Endothelial cell of umbilical vein (primary cell): ENCODE measurements at places on chromosomes 1 and 21. TPM values are rescaled to one million over a fixed set of nuclear protein-coding genes. Genes with fewer than 3 reads are reported as not detected.
A peak's percentile ranks its signal among the peaks of the same experiment; 100 is the strongest.

DNA sequence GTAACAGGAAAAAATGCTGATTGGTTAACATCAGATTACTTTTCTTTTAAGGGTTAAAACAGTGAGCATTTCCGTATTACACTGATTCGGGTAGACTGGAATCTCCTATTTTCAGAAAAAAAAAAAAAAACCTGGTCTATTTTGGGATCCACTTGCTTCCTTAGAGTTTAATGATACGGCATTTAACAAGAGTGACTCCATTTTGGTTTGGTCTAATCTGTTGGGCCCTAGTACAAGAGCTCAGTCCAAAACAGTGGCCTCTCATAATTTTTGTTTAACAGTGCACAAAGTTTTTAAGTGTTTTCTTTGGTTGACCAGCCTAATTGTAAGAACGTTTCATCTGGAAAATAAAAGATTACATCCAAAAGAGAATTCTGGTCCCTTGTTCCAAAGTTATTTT, 120.2 kb downstream of the NRDC start:
- DNase-seq: no peak

DNA sequence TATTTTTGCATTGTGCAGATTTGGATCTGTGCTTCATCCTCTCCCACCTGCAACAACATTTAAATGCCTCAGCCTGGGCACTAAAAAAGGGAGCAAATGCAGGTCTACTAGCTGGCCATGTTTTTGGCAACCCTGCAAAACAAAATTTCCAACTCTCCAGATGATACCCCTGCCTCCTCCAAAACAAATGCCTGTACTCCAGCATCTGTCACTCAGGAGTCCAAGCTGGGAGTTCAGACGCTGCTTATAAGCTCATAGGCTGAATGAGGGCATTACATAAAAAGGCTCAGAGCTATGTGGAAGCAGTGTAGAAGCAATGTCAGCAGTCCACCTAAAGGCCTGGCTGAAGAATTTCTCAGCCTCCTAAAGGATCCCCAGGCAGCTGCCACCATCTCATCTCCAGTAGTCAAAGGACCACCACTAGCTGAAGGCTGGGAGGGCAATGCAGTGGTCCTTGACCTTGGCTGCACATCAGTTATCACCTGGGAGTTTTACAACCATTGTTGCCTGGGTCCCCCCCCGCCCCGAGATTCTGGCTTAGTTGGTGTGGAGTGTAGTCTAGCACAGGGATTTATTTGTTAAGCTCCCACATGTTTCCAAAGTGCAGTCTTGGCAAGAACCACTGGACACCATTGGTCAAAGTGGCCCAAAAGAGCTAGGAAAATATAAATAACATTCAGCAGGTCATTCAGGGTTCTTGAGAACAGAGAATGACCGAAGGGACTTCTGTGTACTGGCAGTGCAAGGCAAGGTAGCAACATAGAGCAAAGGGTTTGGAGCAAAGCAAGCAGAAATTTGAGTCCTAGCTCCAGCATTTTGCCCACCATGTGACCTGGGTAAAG, 57.2 kb downstream of the ITPKB start:
- no peak for DNase-seq

DNA sequence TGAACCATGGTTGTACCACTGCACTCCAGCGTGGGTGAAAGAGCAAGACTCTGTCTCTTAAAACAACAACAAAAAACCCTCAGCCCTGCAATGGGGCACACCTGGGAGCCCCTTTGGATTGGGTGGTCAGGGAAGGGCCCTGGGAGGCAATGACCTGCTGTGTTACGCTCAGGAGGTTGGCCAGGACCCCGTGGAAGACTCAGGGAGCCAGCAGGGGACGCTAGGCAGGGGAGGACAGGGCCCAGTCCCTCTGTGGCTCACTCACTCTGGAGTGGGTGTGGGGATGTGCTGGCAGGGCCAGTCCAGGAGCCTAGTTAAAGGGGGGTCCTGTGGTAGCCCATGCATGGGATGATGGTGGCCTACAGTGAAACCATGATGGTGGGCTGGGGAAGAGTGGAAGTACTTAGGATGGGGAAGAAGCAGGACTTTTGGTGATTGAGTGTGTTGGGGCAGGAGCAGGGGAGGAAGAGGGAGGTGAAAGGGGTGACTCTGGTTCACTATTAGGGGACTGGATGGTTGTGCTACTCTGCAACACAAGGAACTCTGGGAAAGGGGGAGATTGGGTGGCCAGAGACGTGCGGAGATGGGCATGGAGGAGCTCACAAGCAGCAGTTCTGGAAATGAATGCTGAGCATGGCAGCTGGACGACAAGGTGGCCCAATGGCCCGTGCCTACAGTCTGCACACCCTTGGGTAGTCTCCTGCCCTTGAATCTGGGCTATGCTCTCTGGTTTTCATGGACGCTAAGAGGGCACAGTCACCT, 56.3 kb upstream of the FAM20B start:
- DNase-seq: no peak

- no peak for DNase-seq
Measured at GRCh38 chr1:170978371-170978910, 43.1 kb downstream of the MROH9 start.

GRCh38 chr1:188489336-188490112, 1660.8 kb downstream of the PLA2G4A start:
- peak; percentile 29 for DNase-seq

DNA sequence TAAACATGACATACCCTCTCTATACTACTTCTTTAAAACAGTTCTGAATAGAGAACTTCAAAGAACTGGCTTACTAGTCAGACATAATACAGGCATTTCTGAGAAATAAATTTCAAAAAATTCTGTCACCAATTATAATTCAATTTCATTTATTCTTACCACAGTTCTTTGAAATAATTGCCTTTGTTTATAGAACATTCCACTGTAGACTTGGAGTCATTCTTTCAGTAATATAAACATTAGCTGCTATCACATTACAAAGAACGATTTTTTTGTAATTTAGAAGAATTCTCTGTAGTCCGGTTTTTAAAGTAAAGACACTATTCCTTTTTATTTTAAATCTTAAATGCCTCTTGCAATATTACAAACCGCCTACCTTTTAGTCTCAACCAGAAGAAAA, 146.4 kb upstream of the COL11A1 start:
- no peak for DNase-seq

- no peak for DNase-seq
Measured at GRCh38 chr1:33273961-33274371, 17.7 kb downstream of the ZNF362 start.

- no peak for DNase-seq
Measured at GRCh38 chr1:16975211-16975610, 5.2 kb downstream of the MFAP2 start.

DNA sequence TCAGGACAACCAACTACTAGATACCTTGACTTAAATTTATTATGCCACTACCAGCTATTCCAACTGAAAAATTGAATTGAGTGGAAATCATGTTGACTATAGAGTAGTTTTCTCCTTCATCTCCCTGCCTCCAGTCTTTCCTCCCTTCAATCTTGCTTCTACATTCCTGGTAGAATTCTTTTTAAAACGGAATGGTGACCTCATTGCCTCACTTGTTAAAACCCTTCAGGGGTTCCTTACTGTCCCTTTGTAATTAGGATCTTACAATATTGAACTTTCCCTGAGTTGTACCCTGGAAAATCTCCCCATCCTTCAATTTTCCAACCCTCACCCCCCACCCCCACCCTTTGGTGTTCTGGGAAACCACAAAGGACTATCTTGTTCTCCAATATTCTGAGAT, 82.8 kb upstream of the ZNF326 start:
- no peak for DNase-seq

DNA sequence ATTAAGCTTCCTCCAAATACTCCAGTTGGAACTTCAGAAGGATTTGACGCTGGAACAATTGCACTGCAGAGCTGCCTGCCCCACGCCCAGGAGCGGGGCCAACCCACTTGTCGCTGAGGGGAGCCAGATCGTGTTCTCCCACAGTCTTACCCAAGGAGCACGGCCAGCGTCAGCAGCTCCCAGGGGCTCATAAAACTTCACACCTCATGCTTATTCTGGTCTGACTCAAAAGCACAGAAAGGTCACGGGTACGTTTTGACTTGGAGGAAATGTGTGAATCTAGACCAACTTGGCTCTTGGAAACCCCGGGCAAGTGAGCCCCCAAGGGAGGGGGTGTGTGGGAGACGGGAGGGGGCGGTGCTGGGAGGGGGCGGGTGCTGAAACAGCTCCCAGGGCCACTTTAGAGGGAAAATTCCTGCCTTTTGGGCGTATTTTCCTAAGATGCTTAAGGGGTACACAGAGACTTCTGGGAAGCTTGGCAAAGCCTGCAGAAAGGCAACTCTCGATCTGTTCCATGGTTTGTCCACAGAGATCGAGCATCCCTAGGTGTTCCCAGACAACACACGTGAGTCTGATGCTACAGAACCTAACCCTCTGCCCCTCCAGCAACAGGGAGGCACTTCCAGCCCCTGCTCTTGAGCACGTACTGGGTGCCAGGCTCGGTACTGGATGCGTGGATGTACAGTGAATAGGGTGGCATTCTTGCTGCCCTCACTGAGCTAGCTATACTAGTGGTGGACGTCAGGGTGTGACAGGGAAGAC, 98.9 kb downstream of the DHRS3 start:
- DNase-seq: peak; percentile 49

GRCh38 chr1:194830387-194830786, 1644.0 kb upstream of the B3GALT2 start:
- no peak for DNase-seq

DNA sequence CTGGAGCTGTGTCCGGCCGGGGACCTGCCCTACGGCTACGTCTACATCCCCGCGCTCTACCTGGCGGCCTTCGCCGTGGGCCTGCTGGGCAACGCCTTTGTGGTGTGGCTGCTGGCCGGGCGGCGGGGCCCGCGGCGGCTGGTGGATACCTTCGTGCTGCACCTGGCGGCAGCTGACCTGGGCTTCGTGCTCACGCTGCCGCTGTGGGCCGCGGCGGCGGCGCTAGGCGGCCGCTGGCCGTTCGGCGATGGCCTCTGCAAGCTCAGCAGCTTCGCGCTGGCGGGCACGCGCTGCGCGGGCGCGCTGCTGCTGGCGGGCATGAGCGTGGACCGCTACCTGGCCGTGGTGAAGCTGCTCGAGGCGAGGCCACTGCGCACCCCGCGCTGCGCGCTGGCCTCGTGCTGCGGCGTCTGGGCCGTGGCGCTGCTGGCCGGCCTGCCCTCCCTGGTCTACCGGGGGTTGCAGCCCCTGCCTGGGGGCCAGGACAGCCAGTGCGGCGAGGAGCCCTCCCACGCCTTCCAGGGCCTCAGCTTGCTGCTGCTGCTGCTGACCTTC, 412 bp downstream of the GPR25 start:
- DNase-seq: no peak

SGIP1 gene
- total RNA-seq: 51.0 and 68.9 TPM in 2 replicates

DMRTA2 gene
- not detected in 2 replicates for total RNA-seq

TMEM82 gene
- total RNA-seq: not detected in 2 replicates

ARMH1 gene
- not detected in 2 replicates for total RNA-seq

SYTL1 gene
- not detected in 2 replicates for total RNA-seq

NPHS2 gene
- not detected in 2 replicates for total RNA-seq

A3GALT2 gene
- not detected in 2 replicates for total RNA-seq

DNAJC28 gene
- 0.82 and 1.0 TPM in 2 replicates for total RNA-seq

NOS1AP gene
- total RNA-seq: 3.2 and 5.4 TPM in 2 replicates
